ENCODE measurements at places on chromosomes 5 and 9.

DNA sequence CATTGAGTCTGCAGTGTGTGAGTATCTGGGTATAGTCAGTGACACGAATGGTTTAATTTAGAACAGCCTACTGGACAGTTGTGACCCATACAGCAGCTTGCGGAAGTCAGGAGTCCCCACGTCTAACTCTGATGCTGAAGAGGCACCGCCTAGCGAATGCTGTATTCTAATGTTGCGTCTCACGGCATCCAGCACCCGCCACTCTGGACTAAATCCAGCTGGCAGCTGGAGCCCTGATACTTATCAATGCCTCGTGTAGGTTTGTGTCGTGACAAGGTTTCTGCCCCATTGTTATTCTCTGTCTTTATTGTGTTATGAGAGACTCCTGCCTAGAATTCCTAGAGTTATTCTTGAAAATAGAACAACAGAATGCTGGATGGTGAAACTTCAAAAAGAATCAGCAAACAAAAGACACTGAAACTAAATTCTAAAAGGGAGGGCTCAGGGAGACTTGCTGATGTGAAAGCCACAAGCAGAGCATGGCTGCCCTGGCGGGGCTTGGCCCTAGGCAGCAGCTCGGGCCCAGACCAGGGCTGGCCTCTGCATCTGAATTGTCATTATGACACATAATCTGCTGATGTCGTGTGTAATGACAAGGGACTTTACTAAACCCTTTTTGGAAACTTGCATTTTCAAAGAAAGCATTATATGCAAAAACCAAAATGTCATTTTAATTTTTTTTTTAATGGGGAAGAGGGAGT is 123.5 kb upstream of the ICE1 start:
- no peak for DNase-seq

DNA sequence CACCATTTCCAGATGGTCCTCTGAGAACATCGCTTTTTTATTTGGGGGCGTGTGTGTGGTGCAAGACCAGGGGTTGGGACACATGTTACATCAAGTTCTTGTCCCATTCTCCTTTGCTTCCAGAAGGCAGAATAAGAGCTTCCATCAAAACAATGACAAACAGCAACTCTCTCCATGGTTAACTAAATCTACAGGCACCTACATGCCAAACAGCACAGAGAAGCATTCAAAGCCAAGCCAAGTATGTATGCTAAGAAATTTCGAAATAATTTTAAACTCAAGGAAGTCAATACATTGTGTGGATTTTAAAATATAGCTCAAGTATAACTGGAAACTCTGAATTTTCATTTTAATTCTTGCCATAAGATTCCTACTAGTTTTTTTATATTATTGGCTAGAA is 105.6 kb downstream of the SEC61B start:
- DNase-seq, result no peak

- peak; percentile 58 for DNase-seq
Observed at GRCh38 chr9:108727580-108728111, 128.1 kb downstream of the ACTL7B start.

GRCh38 chr5:147760086-147760875 is 22.2 kb downstream of the JAKMIP2 start:
- no peak for DNase-seq

DNA sequence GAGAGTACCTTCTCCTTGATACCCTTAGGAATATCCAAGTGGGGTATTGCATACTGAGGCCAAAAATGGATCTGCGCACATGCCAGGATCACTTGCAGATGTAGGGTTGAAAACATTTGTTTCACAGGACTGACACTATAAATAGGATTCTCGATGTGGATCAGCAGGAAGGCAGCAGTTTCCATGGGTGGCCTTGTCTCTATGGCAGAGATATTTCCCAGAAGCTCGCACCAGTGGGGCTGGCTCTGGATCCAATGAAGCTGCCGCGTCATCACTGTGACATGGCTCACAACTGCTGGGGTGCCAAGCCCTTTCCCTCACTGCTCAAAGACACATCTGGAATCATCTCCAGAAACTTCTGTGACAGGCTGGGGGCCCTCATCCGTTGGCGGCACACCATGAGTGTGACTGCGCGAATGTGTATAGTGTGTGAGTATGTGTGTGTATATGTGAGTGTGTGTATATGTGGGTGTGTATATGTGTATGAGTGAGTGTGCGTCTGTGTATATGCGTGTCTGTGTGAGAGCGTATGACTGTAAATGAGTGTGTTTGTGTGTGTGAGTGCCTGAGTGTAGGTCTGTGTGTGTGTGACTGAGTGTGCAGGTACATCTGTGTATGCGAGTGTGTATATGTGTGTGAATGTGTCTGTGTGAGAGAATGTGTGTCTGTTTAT is 182.5 kb downstream of the GAS1 start:
- no peak for DNase-seq

- no peak for DNase-seq
Observed at GRCh38 chr9:109802491-109802890, 22.5 kb downstream of the PALM2AKAP2 start.

DNA sequence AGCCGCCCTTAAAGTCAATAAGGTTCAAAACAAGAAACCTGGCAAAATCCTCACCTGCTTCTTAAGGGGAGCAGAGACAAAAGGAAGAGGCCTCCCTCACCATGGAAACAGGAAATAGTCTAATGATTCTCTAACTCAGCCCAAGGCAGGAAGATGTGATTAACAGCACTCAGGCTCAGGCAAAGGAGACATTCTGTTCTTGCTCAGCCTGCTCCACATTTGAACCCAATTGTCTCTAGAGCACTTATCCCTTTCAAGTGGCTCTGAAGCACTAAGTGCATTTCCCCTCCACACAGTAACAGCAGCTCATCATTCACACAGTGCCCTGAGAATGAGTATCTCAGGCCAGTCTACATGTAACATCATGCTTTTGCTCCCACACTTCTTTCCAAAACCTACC is 72.3 kb downstream of the NIPSNAP3B start:
- DNase-seq, result no peak

GRCh38 chr5:181181650-181182565 is 23.1 kb downstream of the TRIM7 start:
- DNase-seq, result no peak

DNA sequence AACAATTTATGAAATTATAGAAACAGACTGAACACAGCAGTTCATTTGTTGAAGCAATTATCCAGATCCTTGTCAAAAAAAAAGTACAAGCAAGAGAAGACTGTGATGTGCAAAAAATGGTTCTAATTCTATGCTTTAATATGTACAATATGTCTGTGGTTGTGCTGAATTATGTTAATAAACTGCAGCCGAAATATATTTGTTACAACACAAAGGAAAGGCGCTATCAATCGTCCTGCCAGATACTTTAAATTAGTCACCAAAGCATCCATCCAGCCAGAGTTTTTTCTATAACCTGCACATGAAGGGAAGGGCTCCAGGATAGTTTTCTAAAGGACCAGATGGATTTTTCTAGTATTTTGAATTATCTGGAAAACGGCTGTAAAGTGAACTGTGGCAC is 259.5 kb downstream of the BNC2 start:
- no peak for DNase-seq

GRCh38 chr9:134687556-134687955 is 46.0 kb downstream of the COL5A1 start:
- DNase-seq, result no peak

DNA sequence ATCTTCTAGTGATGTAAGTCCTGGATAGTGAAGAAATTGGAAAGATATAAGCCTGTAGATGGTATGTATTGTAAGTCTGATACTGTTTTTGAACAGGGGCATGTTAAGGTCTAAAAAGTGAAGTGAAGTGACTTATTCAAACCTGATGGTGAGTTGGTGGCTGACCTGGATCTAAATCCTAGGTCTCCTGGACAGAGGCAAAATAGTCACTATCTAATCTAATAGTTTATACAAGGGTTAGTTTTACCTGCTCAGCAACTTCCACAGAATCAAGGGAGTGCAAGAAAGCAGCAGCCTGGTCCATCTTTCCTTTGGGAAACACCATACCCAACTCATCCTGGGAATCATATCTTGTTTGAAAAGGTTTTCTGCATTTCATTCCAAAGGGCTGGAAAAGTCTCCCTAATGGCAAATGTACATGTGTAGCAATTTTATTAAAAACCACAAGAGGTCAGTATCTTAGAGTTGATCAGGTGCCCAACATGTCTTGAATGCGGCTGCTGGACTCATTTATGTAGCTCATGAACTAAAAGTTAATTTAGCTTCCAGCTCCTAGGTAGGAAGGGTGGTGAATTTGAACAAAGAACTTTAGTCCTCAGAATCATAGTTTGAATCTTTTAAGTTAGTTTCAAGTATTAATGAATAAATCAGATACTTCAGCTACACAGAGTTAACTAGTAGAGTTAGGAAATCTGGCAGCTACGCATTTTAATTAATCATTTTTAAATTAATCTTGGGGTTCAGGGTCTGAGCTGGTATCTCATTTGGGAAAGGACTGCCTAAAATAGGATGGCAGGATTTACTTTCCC is 26.0 kb downstream of the SKP2 start:
- DNase-seq, result no peak

- DNase-seq, result no peak
Observed at GRCh38 chr9:565528-565927, 276.0 kb upstream of the DMRT1 start.

DNA sequence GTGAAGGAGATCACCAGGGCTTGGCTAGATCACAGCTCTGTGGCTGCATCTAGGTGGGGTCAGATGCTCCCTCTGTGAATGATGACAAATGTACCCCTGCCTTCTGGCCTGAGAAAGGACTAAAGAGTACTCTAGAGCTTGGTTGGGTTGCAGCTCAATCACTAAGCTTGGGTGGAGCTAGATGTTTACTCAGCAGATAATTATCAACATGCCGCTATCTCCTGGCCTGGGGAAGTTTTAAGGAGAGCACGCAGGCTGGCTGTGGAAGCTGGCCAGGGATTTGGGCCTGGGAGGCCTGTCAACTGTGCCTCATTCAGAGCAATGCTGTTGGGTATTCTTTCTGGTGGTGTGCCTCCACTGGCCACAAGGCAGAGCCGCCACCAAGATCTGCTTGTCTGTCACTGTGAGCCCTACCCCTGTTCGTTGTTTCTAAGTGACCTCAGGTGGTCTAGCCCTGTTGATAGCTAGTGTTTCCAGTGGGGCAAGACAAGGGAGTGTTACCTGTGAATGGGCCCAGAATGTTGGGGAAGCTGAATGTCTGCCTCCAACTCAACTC is 181.7 kb downstream of the ADGRV1 start:
- DNase-seq, result no peak

- DNase-seq, result no peak
Observed at GRCh38 chr9:112785986-112786385, 35.4 kb downstream of the SNX30 start.

- no peak for DNase-seq
Observed at GRCh38 chr9:72581694-72582093, 60.3 kb downstream of the TMC1 start.

DNA sequence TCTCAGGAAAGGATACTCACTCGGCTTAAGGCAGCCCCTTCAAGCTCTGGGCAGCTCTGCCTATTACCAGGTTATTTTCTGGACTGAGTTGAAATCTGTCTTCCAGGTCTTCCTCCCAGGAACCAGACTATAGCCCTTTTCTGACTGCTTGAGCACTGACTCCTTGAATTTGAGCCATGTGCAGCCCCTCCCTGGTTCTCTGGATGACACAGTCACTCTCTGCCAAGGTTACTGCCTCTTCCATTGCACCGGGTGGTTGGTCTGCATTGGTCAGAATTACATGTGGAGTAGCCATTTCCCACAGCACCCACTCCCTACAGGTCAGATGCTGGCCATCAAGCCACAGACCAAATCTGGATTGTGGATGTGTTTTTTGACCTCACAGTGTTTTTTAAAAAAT is 81.9 kb downstream of the KLF4 start:
- no peak for DNase-seq

GRCh38 chr5:112534611-112535255 is 115.7 kb upstream of the EPB41L4A start:
- DNase-seq, result no peak

DNA sequence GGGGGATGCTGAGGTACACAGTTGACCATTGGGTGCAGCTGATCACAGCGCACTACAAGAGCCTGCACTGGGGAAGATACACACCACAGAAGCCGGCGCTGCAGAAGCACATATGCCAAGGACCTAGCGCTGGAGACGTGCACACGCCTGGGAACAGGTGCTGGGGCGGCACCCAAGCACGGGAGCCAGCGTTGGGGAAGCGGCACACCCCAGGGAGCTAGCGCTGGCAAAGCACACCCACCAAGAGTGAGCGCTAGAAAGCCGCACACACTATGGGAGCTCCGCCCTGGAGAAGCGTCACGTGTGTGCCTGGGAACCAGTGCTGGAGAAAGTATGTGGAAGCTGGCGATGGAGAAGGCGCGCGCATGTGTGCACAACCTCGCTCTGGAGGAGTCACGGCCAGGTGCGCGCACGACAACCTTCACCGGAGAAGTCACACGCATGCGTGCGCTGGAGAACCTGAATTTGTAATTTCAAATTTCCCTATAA is 4.5 kb downstream of the FANCC start:
- DNase-seq, result peak; percentile 67

- no peak for DNase-seq
Observed at GRCh38 chr5:55714339-55714738, 2.2 kb upstream of the SLC38A9 start.

DNA sequence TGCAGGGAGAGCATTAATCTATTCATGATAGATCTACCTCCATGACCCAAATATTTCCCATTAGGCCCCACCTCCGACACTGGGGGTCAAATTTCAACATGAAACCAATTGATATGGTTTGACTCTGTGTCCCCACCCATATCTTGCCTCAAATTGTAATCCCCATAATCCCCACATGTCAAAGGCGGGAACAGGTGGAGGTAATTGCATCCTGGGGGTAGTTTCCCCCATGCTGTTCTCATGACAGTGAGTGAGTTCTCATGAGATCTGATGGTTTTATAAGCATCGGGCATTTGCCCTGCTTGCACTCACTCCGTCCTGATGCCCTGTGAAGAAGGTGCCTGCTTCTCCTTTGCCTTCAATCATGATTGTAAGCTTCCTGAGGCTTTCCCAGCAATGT is 153.5 kb downstream of the SV2C start:
- no peak for DNase-seq

DNA sequence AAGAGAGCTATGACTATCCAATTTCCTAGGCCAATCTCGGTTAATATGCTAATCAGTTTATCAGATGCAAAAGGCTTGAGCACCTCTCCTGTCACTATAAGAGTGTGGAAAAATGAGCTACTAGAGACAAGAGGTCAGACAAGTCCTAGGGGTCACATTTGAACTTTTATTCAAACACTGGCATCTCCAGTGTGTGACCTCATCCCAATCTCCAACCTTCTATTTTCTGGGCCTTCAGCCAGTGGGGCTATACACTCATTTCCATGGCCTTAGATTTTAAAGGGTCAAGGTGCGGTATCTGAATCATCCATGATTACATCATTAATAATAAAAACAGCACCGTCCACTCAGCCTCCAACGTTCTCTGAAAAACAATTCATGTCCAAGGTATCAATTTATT is 139.6 kb upstream of the LRRTM2 start:
- DNase-seq, result no peak

DNA sequence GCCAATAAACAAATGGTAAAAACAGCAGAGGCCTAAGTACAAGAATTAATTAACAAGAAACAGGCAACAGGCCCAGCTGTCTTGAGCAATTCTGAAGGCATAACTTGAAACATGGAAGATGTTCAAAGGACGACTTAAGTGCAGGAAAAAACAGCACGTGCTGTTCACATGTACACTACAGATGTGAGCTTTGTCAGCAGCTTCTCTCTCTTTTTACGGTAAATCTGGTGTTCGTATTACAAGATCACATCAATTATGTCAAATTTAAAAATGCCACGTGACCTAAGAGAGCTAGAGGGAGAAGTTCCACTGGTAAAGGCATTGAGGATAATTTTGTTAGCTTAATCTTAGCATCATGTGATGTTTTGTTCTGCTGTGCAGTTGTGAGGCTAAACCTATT is 281.1 kb downstream of the PSAT1 start:
- DNase-seq, result no peak

Measured in caudate nucleus (tissue), 63 donors.